Breast epithelium (tissue), 4 donors: ENCODE measurements at places on chromosomes 7 and 10. TPM values are rescaled to one million over a fixed set of nuclear protein-coding genes. Genes with fewer than 3 reads are reported as not detected.

Gene MYO1G
- total RNA-seq, result 2.2 TPM

Gene RASA4B
- total RNA-seq, result 7.2 TPM

- peaks cover 3% of the 10 kb centered on the region for H3K27me3 ChIP-seq
- H3K4me1 ChIP-seq, result peaks cover 10% of the 10 kb centered on the region
- no peaks in the 10 kb centered on the region for H3K36me3 ChIP-seq
- H3K4me3 ChIP-seq, result peak overlapping the region; percentile 77
- DNase-seq, result no peak
- no peak overlapping the region for H3K27ac ChIP-seq
Observed at GRCh38 chr10:102230264-102230860, 4.3 kb downstream of the ELOVL3 start.

Gene RINT1
- 17.7 TPM for total RNA-seq

DNA sequence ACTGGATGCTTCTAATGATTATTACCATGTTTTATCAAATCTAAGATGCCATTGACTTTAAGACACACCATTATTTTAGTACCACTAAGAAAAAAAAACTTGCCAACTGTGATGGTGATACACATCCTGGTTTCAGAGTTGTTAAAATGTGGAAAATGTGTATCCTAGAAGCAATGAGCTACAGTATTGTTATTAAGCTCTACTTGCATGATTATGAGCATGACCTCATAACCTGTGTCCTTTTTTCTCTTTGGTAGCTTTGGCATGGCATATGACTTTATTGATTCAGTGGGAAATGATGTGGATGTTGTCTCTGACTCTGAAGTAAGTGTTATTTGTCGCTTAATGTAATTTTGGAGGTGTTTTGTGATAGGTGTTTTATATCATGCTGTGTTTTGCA, 3.3 kb downstream of the EDRF1 start:
- no peak for DNase-seq
- H3K4me3 ChIP-seq, result no peak overlapping the region
- H3K4me1 ChIP-seq, result no peaks in the 10 kb centered on the region
- no peaks in the 10 kb centered on the region for H3K27me3 ChIP-seq
- H3K27ac ChIP-seq, result no peak overlapping the region
- no peaks in the 10 kb centered on the region for H3K36me3 ChIP-seq

- H3K36me3 ChIP-seq, result no peaks in the 10 kb centered on the region
- peaks cover 8% of the 10 kb centered on the region for H3K4me1 ChIP-seq
- H3K4me3 ChIP-seq, result peak overlapping the region; percentile 81
- H3K27me3 ChIP-seq, result no peaks in the 10 kb centered on the region
- no peak for DNase-seq
Observed at GRCh38 chr7:128404886-128405470, 4.8 kb downstream of the IMPDH1 start.

GRCh38 chr7:80609751-80610150, 28.7 kb upstream of the CD36 start:
- no peak overlapping the region for H3K27ac ChIP-seq
- H3K4me3 ChIP-seq, result no peak overlapping the region
- no peaks in the 10 kb centered on the region for H3K36me3 ChIP-seq
- H3K27me3 ChIP-seq, result no peaks in the 10 kb centered on the region

- H3K27ac ChIP-seq, result no peak overlapping the region
- H3K4me1 ChIP-seq, result no peaks in the 10 kb centered on the region
- H3K36me3 ChIP-seq, result no peaks in the 10 kb centered on the region
- no peak for DNase-seq
Observed at GRCh38 chr7:104111271-104111670, 96.5 kb downstream of the ORC5 start.

DNA sequence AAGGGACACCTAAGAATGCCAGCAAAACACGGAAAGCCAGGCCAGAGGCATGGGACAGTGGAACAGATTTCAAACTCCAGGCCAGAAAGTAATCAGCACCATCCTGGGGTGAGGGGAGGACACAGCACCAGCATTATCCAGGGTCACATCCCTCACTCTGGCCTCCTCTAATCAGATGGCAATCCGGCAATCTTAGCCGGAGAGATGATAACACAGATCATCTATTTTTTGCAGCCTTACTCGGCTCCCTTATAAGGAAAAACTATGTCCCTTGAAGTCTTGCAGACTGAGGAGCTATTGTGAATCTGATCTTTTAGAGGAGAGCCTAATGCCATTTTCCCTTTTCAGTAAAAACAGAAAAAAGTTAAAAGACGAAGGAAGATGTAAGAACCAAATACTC, 16.5 kb downstream of the TRIL start:
- H3K4me1 ChIP-seq, result no peaks in the 10 kb centered on the region
- H3K4me3 ChIP-seq, result no peak overlapping the region
- H3K27me3 ChIP-seq, result no peaks in the 10 kb centered on the region
- H3K27ac ChIP-seq, result no peak overlapping the region
- no peak for DNase-seq

- no peaks in the 10 kb centered on the region for H3K27me3 ChIP-seq
- H3K36me3 ChIP-seq, result no peaks in the 10 kb centered on the region
- no peak overlapping the region for H3K4me3 ChIP-seq
- DNase-seq, result no peak
- no peak overlapping the region for H3K27ac ChIP-seq
Observed at GRCh38 chr10:7157091-7157490, 253.7 kb downstream of the SFMBT2 start.

Gene PRSS1
- total RNA-seq, result not detected

DNA sequence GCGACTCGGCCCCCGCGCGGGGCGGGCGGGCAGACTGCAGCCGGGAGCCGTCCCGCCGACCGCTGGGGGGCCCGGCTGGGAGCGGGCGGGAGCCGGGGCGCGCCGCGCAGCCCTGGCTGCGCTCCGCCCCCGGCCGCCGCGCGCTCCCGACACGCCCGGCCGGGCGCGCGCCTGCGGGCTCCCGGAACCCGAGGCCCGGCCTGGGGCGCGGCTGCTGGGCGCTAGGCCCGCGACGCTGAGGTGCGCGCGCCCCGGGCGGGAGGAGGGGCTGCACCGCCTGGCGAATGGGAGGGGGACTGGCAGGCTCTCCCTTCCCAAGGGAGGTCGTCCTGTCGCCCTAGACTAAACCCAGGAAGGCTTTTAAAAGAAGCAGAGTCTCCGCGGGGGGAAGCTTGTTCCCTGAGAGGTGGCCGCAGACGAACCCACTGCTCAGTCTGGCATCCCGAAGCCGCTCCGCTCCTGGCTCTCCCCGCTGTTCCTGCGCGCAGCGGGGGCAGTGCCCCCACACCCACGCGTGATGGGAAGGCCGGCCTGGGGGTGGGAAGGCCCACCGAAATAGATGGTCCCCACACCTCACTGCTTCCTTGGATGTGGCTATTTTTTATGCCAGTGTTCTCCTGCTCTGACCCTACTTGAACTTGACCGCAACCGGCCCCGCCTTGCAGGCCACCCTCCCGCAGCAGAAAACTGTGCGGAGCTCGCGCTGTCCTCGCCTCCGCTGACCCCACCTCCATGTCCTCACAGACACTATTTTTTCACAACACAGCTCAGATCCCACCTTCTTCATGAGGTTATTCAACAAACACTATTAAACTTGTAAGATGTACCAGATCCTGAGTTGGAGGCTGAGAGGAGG, at the start of gene VOPP1:
Gene VOPP1 (minus strand): TSS at position 125 of the 856 bp plus-strand sequence. CDS start 178 bp downstream, outside the sequence.
- H3K36me3 ChIP-seq, result no peaks in the 10 kb centered on the region
- H3K4me1 ChIP-seq, result peaks cover 4% of the 10 kb centered on the region
- H3K27ac ChIP-seq, result peak within 1 kb of the TSS; percentile 70
- no peak for DNase-seq
- H3K4me3 ChIP-seq, result peak within 1 kb of the TSS; percentile 94
- no peaks in the 10 kb centered on the region for H3K27me3 ChIP-seq

GRCh38 chr7:158314394-158314793, 273.2 kb downstream of the PTPRN2 start:
- H3K27ac ChIP-seq, result no peak overlapping the region
- H3K4me3 ChIP-seq, result no peak overlapping the region
- DNase-seq, result no peak
- no peaks in the 10 kb centered on the region for H3K27me3 ChIP-seq

DNA sequence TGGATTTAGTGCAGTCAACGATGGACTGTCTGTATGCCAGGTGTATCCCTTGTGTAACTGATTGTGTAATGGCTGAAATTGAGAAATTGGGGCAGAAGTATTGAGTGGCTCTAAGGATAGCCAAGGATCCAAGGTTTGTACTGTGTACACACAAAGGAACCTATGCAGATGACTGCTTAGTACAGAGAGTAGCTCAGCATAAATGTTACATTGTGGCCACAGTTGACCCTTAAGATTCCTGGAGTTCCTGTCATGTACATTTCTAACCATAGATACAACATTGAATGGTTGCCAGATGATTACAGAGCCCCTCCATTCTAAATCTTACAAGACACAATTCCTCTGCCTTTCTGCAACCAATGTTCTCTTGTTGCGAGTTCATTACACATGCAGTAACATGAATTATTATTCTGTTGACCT, 25.3 kb downstream of the CCDC126 start:
- no peaks in the 10 kb centered on the region for H3K36me3 ChIP-seq
